ENCODE measurements at places on chromosomes 12 and 14. TPM values are rescaled to one million over a fixed set of nuclear protein-coding genes. Genes with fewer than 3 reads are reported as not detected.

SLC4A8 gene
- 1.2 TPM for total RNA-seq

TMEM120B gene
- 20.6 TPM for total RNA-seq

GRCh38 chr12:128399253-128399652 lies 132.3 kb downstream of the TMEM132C start:
- no peak for DNase-seq

DNA sequence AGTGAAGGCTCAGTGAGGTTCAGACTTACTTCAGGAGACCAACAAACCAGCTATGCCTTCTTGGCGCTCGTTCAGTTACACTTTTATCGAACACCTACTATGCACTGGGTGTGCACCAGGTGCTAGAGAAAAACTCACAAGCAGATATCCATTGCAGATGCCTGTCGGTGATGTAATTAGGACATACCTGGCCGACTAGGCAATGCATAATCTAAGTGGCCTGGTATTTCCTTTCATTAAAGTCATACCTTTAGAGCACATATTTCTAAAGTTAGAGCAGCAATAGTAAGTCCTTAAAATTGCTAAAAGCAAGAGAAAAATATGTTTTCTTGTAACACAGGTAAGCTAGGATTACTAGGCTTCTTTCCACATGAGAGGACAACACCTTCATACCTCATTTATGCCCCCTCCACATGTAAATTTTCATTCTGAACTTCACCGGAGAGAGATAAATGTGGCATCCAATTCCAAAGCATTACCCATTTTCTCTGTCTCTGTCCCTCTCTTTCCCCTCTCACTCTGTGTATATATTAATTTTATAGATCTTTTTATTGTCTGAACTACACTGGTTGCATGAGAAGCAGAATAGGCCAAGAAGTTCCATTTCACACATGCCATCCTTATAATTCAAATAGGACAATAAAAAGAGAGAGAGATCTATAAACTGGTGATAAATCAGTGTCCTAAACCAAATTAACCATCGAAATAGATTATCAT lies 242.2 kb downstream of the SPTSSA start:
- no peak for DNase-seq

GRCh38 chr12:117590999-117591398 lies 229.6 kb upstream of the NOS1 start:
- no peak for DNase-seq

- DNase-seq: no peak
Observed at GRCh38 chr14:45144658-45145057, 8.9 kb downstream of the FANCM start.

Data from sciatic nerve (tissue), 2 donors.